NCI-H2107 (cell line): ENCODE measurements at places on chromosomes 1 and 21.
A peak's percentile ranks its signal among the peaks of the same experiment; 100 is the strongest.

- DNase-seq = no peak
Observed at GRCh38 chr1:82446236-82446635, 645.5 kb downstream of the ADGRL2 start.

GRCh38 chr1:116878804-116879477, 30.8 kb upstream of the PTGFRN start:
- peak; percentile 24 for DNase-seq

DNA sequence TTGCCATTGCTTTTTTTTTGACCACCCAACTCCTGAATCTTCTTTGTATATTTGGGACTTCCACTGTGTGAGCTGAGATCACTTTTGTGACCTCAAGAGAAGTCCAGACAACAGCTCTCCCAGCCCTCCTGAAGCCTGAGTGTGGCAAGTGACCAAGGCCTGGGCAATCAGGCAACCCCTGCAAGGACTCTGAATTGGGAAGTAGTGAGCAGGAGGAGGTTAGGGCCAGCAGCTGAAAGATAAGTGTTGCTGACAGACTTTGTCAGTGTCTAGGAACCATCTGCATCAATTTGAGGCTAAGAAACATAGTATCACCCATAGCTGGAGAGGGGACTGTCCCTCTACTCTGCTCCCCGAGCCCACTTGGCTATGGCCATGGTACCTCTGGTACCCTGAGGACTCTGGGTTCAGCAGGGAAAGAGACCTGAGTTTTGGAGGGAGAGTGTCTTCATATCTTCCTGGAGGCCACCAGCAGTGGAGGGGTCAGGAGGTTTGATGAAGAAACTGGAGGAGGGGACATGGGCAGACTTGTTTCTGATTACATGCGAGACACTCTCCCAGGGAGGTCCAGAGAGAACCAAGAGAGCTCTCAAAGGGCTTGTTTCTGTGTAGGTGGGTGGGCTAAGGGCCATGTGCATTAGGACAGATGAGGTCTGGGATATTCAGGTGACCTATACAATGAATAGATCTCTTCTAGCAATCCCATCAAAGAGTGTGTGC, 147.0 kb upstream of the DNAH14 start:
- no peak for DNase-seq

- DNase-seq = no peak
Observed at GRCh38 chr1:227541796-227542152, 21.6 kb upstream of the ZNF678 start.

GRCh38 chr1:6222636-6223035, 13.1 kb downstream of the ICMT start:
- DNase-seq = no peak

DNA sequence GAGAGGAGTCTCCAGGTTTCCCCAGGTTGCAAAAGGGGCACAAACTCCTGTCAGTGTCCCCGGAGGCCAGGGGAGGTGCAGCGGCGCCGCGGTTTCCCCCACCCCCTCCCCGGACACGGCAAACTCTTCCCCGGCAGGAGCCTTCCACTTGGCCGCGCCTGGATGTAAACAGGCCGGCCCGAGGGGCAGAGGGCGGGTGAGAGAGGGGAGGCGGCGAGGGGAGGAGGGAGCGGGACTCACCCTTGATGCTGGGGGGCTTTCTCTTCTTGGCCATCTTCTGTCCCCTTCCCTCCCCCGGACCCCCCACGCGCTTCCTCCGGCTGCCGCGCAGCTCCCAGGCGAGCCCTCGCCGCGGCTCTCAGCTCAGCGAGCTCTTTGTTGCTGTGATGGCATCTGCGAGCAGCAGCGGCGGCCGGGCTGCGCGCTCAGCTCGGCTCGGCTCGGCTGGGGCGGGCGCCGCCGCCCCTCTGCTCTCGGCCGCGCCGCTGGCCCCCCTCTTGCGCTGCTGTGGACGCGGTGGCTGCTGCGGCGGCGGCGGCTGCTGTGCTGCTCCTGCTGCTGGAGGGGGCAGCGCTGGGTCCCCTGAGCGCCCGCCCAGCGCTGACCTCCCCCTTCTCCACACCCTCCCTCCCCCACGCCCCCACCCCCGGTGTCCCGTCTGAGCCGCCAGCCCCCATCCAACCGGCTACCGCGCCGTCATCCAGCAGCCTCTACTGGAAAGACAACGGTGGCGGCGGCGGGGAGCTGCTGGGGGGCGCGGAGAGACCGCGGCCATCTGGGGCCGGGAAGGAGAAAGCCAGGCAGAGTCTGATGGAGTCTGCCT, 4.9 kb upstream of the SLC44A5 start:
- no peak for DNase-seq

DNA sequence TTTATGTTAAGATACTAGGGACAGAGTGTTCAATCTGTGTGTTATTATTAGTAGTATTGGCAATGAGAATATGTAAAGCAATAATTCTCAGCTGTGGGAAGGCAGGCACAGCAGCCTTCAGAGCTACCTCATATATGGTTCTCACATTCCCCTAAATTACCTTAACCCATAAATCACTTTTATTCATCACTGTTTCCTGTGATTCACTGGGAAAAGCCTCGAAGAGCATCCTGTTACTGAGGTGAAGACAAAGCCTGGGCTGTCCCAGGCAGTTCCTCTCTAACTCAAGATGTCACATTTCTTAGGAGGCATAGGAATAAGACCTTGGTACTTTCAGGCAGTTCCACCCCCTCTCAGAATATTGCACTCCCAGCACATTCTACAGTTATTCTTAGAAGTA, 965.7 kb downstream of the NCAM2 start:
- DNase-seq = no peak

- no peak for DNase-seq
Observed at GRCh38 chr1:4837752-4838151, 183.3 kb downstream of the AJAP1 start.

DNA sequence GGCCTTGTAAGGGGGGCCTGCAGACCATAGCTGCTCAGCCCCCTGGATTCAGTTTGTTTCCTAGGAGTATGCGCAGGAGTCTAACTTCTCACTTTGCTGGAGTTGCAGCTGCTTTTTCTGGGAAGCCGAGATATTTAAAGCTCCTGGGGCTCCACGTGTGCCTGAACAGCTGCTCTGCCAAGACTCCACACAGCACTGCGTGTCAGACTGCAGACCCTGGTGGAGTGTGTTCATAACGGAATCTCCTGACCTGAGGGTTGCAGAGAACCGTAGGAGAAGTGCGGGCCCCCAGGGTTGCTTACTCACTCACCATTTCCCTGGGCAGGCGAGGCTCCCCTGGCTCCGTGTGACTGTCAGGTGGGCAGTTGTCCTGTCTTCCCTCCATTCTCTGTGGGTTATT, 474.3 kb upstream of the TMPRSS15 start:
- no peak for DNase-seq

- DNase-seq = no peak
Observed at GRCh38 chr21:43618940-43619339, 40.3 kb downstream of the HSF2BP start.

DNA sequence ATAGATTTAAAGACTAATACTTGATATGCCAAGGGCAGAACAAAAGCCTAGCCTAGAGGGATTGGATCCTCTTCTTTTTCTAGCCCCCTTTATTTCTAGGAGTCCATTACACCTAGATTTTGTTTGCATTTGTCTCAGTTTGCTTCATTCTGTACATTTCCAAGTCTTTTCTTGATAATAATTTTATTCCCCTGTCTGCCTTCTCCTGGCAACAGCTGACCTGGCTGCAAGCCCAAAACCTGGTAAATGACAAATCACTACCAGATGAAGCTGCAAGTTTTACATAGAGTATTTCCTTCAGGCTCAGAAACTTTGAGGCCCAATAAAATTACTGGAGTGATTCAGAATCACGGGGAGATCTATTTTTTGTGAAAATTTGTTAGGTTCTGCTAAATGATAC, 36.5 kb upstream of the LHX8 start:
- DNase-seq = no peak

DNA sequence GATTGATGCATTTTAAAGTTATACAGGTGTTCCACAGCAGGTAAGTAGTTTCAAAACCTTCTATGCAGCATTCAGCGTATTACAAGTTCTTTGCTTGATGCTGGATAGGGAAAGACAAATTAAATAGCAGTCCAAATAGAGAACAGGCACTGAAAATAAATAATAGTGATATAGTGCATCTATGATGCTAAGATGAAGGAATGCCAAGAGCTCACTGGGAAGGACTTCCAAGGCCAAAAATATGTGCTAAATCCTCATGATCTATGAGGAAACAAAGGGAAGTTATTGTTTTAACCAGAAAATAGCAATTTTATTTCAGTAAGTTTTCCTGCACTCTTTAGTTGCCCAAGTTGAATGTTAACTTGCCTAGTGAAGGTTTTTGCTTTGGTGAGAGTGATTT, 127.8 kb upstream of the GREM2 start:
- no peak for DNase-seq

GRCh38 chr1:15678578-15678977, 5.5 kb upstream of the PLEKHM2 start:
- no peak for DNase-seq

DNA sequence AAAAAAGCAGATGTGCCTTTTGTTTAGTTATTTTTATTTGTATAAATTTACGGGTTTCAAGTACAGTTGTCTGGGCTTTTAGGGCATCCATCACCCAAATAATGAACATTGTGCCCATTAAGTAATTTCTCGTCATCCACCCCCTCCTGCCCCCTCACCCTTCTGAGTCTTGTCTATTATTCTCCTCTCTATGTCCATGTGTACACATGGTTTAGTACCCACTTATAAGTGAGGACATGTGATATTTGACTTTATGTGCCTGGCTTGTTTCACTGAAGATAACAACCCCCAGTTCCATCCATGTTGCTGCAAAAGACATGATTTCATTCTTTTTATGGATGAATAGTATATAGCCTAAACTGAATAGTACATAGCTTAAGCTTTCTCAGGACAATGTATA, 189.2 kb downstream of the ZP4 start:
- DNase-seq = no peak
